Stimulated activated CD4-positive, alpha-beta T cell treated with anti-CD3 and anti-CD28 coated beads, TNF-alpha, amount 100 ng/mL, for 4 hours (primary cell): ENCODE measurements at places on chromosomes 1 and 21.

DNA sequence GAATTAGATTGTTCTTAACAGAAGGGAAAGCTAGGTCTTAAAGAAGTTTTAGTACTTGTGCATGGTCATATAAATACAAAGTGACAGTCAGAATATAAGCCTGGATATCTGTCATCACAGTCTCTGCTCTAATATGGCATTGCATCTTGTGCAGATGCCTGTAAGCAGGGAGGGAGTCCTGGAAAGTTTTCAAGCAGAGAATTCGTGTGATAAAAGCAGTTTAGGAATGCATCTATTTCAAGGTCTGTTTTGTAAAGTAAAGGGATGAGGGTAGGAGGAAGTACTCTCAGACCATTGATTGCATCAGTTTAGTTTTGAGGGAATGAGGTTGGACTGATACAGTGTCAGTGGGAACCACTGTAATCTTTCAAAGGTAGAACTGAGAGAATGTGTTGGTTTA is 30.6 kb downstream of the IARS2 start:
- DNase-seq = no peak

- no peak for DNase-seq
These were observed 272.7 kb downstream of the FAM72C start for GRCh38 chr1:143699115-143699514.

GRCh38 chr1:220689666-220690065 is 497 bp upstream of the C1orf115 start:
- no peak for DNase-seq

DNA sequence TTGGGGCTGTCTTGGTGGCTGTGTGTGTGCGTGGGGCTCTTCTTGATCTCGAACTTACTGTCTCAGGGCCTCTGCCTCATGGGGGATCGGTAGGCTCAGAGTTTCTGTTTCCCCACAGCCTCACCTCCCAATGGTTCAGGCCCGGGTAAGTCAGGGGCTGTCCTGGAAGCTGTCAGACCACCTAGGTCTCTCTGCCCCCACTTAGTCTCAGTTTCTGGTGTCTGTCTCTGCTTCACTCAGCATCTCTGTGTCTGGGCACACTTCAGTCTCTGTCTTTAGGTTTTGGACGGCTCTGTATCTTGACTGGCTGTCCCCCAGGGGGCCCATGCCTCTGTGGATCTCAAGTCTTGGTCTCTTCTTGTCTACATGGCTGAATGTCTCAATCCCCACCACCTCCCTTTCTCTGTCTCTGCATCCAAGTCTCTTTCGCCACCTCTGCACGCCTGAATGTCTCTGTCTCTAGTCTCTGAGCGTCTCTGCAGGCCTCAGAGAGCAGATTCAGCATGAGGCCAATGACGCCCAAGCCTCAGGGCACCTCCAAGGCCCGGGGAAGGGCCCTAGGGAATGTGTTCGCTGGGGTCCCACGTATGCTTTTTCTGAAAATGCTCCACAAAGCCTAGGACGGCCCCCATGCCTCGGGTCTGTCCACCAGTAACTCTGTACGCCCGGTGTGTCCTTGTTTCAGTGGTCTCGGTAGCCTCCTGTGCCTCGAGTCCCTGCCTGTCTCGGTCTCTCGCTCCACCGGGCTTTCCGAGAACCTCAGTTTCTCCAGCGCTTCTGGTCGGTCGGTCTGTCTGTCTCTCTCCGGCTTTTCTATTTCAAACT is 818 bp downstream of the FHL3 start:
- DNase-seq = no peak

DNA sequence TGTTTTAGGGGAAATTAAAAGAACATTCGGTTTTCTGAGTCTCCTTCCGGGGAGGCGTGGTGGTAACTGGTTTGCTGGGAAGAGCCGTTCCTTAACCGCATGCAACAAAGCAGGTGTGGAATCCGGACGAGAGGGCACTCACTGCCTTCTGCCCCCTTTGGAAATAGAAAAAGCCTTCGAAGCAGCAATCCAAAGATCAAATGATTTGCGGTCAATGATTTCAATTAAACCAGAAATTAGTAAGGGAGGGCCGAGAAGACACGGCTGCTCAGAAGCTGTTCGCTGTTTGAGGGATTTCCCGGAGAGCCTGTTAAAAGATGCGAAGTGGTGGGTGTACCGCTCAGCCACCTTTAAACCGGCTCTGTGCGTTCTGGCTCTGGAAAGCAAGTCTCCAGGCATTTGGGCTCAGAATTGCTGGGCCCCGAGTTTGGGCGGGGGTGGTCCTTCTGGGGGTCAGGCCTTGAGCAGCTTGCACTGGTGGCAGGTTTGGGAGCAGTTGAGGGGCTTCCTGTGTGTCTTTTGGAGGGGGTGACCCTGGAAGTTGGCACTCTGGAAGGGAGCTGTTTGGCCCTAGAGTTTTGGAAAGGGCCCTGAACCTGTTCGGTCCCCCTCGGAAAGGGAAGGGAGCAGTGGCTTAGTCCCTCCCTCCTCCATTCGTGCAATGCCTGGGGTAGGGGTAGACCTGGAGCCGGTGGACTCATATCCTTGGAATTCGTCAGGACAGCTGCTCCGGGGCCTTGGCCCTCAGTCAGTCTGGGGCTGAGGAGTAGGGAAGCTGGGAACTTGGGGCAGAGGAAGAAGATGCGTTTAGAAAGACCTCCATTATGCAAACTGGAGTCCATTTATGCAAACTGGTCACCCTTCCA is 3.1 kb downstream of the SIM2 start:
- DNase-seq = no peak

DNA sequence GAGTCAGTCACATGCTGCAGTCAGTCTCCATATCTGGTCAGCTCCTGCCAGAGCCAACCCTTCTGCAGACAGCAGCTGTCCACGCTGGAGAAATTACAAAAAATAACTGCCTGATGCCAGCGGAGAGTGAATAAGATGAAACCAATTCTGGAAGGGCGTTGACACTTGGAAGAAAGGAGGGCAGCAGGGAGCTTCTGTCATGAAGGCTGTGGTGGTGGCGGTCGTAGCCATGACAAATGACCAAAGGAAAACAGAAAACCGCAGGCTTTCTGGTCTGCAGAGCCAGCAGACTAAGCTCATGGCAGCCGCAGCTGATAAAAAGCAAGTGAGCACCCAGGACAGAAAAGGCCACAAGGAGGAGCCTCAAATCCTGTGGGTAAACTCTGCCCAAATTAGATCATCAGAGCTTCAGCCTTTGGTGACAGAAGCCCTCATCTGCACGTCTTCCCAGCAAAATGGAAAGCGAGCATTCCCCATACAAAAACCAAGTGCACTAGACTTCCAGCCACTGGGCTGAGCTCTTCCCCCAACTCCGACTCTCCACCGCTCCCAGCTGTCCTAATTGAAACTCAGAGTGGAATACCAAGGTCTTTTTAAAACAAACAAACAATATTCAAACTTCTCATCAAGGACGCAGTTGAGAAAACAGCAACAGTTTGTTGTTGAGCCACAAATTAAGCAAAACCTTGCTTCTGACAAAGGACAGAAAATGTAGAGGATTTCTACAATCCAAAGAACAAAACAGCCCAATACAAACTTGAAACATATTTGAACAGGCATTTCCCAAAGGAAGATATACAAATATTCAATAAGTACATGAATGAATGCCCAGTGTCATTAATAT is 28.7 kb downstream of the RSPH1 start:
- no peak for DNase-seq

DNA sequence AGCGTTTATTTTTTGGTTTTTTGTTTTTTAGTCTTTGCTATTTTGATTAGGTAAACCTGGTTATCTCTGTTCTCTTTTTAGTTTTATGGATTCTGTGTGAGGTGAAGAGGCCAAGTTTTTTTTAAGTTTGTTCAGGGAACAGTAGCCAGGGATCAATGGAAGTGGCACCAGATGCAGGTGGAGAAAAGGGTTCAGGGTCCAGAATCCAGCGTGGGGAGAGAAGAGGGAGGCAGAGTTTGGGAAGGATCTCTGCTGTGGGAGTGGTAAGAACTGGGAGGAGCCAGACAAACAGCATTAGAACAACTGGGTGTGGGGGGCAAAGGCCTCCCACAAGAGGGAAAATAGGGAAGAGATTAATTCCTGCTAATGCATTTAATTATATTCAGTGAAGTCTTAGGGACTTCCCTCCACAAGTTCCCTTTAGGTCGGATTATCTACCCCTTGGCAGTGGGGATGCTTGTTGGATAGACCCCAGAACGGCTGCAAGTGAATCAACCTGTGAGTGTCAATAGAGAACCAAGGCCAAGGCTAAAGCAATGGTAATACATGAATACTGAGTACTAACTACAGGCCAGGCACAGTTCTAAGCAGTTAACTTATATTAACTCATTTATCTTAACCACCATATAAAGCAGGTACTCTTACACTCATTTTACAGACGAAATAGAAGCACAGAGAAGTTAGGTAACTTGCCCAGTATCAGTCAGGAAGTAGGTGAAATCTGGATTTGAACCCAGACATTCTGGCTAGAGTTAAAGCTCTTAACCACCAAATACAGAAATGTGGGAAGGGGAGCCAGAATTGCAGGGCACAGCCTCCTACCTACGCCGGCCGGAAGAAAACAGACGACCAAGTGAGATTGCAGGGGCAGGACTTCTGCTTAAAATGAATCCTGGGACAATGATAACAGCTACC is 498 bp downstream of the GNAT2 start:
- no peak for DNase-seq
